ENCODE measurements at places on chromosomes 12 and 14.

- H3K4me3 ChIP-seq: no peak overlapping the region
- H3K27me3 ChIP-seq: peaks cover 33% of the 10 kb centered on the region
- no peaks in the 10 kb centered on the region for H3K36me3 ChIP-seq
- H3K4me1 ChIP-seq: no peaks in the 10 kb centered on the region
- DNase-seq: no peak
- no peak overlapping the region for H3K27ac ChIP-seq
These were observed 117.4 kb downstream of the EML1 start for GRCh38 chr14:99910337-99911309.

GRCh38 chr14:68934066-68934465, 45.0 kb downstream of the ACTN1 start:
- H3K4me3 ChIP-seq: no peak overlapping the region
- DNase-seq: no peak
- no peaks in the 10 kb centered on the region for H3K27me3 ChIP-seq
- H3K27ac ChIP-seq: no peak overlapping the region
- no peaks in the 10 kb centered on the region for H3K36me3 ChIP-seq

- no peak for DNase-seq
- H3K4me1 ChIP-seq: no peaks in the 10 kb centered on the region
- no peaks in the 10 kb centered on the region for H3K36me3 ChIP-seq
These were observed 1116.9 kb upstream of the TMEM132C start for GRCh38 chr12:127150028-127150427.

GRCh38 chr12:512933-513332, 53.2 kb downstream of the B4GALNT3 start:
- H3K4me1 ChIP-seq: no peaks in the 10 kb centered on the region
- no peak for DNase-seq
- H3K4me3 ChIP-seq: no peak overlapping the region
- H3K27ac ChIP-seq: no peak overlapping the region
- H3K36me3 ChIP-seq: no peaks in the 10 kb centered on the region

DNA sequence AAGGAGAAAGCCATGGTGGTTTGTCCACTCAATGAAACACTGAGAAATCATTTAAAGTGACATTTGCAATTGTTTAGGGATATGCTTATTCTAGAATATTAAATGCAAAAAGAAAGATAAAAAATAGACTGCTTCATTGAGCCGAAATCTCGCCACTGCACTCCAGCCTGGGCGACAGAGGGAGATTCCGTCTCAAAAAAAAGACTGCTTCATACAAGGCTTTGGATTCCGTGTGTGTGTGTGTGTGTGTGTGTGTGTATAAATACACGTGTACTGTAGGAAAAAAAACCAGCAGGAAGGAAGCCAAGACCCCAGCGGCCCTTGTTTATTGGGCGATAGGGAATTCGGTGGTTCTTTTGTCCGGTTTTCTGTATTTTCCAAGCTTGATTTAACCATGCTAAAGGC, 3.2 kb upstream of the ZNF839 start:
- no peaks in the 10 kb centered on the region for H3K27me3 ChIP-seq
- no peak for DNase-seq
- H3K4me1 ChIP-seq: peaks cover 65% of the 10 kb centered on the region
- H3K36me3 ChIP-seq: no peaks in the 10 kb centered on the region

DNA sequence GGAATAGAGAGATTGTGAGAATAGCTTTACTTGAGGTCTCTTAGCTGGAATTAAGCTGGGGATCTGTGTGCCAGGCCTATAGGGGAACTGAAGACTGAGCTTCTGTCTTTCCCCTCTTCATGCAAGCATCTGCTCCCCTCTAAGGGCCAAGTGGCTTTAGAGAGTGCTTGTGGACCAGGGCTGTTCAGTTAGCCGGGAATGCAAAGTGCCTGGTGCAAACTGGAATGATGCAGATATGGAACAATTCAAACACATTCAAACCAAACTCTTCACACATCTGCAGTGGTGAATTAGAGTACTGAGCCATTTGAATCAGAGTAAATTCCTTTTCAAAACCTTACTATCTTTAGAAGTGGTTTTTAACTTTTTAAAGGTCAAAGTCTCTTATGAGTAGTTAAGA, 99.0 kb downstream of the LIN7A start:
- no peak overlapping the region for H3K4me3 ChIP-seq
- no peaks in the 10 kb centered on the region for H3K27me3 ChIP-seq
- H3K4me1 ChIP-seq: no peaks in the 10 kb centered on the region
- no peak overlapping the region for H3K27ac ChIP-seq
- no peaks in the 10 kb centered on the region for H3K36me3 ChIP-seq
- no peak for DNase-seq

- no peak for DNase-seq
- no peak overlapping the region for H3K4me3 ChIP-seq
- no peaks in the 10 kb centered on the region for H3K27me3 ChIP-seq
- no peak overlapping the region for H3K27ac ChIP-seq
These were observed 275.5 kb downstream of the DPF3 start for GRCh38 chr14:72618424-72618823.

GRCh38 chr14:68576496-68577244, 216.2 kb downstream of the ZFP36L1 start:
- no peaks in the 10 kb centered on the region for H3K27me3 ChIP-seq
- H3K27ac ChIP-seq: no peak overlapping the region
- H3K4me3 ChIP-seq: no peak overlapping the region
- H3K4me1 ChIP-seq: no peaks in the 10 kb centered on the region

- no peaks in the 10 kb centered on the region for H3K27me3 ChIP-seq
- H3K36me3 ChIP-seq: no peaks in the 10 kb centered on the region
- H3K4me1 ChIP-seq: no peaks in the 10 kb centered on the region
- DNase-seq: no peak
These were observed 381.8 kb downstream of the BTG1 start for GRCh38 chr12:91763654-91764370.

DNA sequence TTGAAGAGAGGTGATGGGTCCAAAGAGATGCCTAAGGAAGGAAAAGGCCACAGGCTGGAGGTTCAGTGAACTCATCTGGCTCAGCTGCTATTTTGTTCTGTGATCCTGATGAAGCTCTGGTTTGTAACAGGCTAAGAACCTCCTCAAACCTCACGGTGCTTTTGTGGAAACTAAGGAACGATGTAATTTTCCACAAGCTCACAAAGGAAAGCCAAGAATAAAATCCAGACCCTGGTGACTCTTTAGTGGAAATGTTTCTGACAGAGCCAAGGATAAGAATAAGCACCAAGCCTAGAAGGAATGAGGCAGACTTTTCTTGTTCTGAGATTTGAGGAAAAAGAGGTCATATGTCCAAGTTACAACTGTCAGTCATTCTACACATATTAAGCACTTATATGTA, 93.6 kb downstream of the SLC24A4 start:
- H3K36me3 ChIP-seq: no peaks in the 10 kb centered on the region
- no peak for DNase-seq
- H3K4me3 ChIP-seq: no peak overlapping the region
- no peak overlapping the region for H3K27ac ChIP-seq
- H3K4me1 ChIP-seq: no peaks in the 10 kb centered on the region

- H3K36me3 ChIP-seq: peaks cover 55% of the 10 kb centered on the region
- H3K4me1 ChIP-seq: peaks cover 23% of the 10 kb centered on the region
- H3K27ac ChIP-seq: no peak overlapping the region
- no peak for DNase-seq
These were observed 3.5 kb downstream of the IRF9 start for GRCh38 chr14:24164518-24164991.

DNA sequence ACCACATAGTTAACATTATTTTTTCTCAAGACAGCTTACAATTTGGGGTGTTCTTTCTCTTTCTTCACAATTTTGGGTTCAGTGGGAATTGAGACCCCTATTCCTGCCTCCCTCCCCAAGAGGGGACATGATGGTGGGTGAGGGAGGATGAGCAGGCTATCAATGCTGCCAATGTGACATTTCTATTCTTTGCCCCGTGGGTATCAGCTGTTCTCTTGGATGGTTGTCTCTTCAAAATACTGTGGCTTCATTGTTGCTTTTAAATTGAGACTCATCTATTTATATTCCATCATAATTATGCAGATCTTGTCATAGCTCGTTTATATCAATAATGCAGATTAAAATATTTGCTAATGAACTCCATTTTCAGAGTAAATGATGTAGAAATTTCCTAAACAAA, 56.5 kb upstream of the ANO4 start:
- no peak overlapping the region for H3K27ac ChIP-seq
- no peak for DNase-seq
- H3K4me3 ChIP-seq: no peak overlapping the region
- no peaks in the 10 kb centered on the region for H3K4me1 ChIP-seq
- no peaks in the 10 kb centered on the region for H3K36me3 ChIP-seq
- no peaks in the 10 kb centered on the region for H3K27me3 ChIP-seq

GRCh38 chr12:3222306-3222705, 145.1 kb downstream of the TSPAN9 start:
- no peak overlapping the region for H3K4me3 ChIP-seq
- no peaks in the 10 kb centered on the region for H3K4me1 ChIP-seq
- no peak for DNase-seq
- H3K36me3 ChIP-seq: no peaks in the 10 kb centered on the region
- peaks cover 12% of the 10 kb centered on the region for H3K27me3 ChIP-seq

- H3K4me3 ChIP-seq: no peak overlapping the region
- peaks cover 7% of the 10 kb centered on the region for H3K4me1 ChIP-seq
- no peak overlapping the region for H3K27ac ChIP-seq
- DNase-seq: no peak
- H3K36me3 ChIP-seq: no peaks in the 10 kb centered on the region
- no peaks in the 10 kb centered on the region for H3K27me3 ChIP-seq
These were observed 45.5 kb downstream of the NELL2 start for GRCh38 chr12:44830566-44831055.

DNA sequence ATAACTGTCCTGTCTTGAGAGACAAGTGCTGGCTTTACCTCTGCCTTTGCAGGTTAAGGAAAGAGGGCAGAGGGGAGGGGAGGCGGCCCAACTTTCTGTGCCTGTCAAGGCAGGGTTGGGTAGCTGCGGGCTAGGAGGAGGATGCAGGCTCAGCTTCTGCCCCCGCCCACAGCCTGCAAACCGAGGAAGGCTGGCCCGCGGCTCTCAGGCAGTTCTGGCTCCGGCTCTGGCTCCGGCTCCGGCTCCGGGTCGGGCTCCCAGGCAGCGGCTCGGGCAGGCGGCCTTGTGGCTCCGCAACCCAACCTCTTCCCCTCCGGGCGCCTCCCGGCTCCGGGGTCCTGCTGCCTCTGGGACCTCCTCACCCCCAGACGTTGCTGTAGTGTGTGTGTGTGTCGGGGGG, 92.9 kb downstream of the TMEM30B start:
- no peak overlapping the region for H3K27ac ChIP-seq
- H3K4me3 ChIP-seq: no peak overlapping the region
- no peak for DNase-seq
- H3K27me3 ChIP-seq: peaks cover 8% of the 10 kb centered on the region
- no peaks in the 10 kb centered on the region for H3K4me1 ChIP-seq

GRCh38 chr14:65813760-65814384, 401.3 kb downstream of the FUT8 start:
- DNase-seq: no peak
- no peaks in the 10 kb centered on the region for H3K4me1 ChIP-seq
- no peak overlapping the region for H3K4me3 ChIP-seq
- no peaks in the 10 kb centered on the region for H3K36me3 ChIP-seq
- no peaks in the 10 kb centered on the region for H3K27me3 ChIP-seq
- no peak overlapping the region for H3K27ac ChIP-seq

GRCh38 chr14:100238419-100239210, at the start of gene YY1:
YY1 (plus strand) TSS chr14:100239144; CDS start chr14:100239245, 101 bp downstream.
- peak; percentile 99 for DNase-seq
- H3K36me3 ChIP-seq: peaks cover 56% of the 10 kb centered on the region
- H3K27me3 ChIP-seq: no peaks in the 10 kb centered on the region
- H3K27ac ChIP-seq: peak within 1 kb of the TSS; percentile 99

DNA sequence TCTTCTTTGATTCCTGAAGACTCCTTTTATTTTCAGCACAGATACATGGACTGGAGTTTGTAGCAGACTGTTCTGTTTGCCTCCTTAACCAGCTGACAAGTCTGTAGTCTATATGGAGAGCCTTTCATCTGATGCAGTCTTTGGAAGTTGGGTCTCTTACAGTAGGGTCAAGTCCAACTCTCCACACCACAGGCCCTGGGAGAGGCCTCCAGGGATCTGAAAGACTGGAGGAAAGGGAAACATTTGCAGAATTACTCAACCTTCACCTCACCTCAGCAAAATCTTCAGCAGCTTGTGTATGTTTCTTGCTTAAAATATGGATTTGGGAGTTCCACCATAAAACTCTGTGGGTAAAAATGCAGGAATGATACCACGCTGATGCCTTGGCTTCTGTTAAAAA, 188.4 kb downstream of the MSRB3 start:
- H3K36me3 ChIP-seq: no peaks in the 10 kb centered on the region
- H3K27me3 ChIP-seq: no peaks in the 10 kb centered on the region
- no peak for DNase-seq
- no peak overlapping the region for H3K27ac ChIP-seq
- H3K4me1 ChIP-seq: no peaks in the 10 kb centered on the region
- no peak overlapping the region for H3K4me3 ChIP-seq

GRCh38 chr14:24351517-24351916, 11.7 kb upstream of the RIPK3 start:
- peaks cover 15% of the 10 kb centered on the region for H3K27me3 ChIP-seq
- H3K4me3 ChIP-seq: no peak overlapping the region
- H3K36me3 ChIP-seq: no peaks in the 10 kb centered on the region
- no peak overlapping the region for H3K27ac ChIP-seq

DNA sequence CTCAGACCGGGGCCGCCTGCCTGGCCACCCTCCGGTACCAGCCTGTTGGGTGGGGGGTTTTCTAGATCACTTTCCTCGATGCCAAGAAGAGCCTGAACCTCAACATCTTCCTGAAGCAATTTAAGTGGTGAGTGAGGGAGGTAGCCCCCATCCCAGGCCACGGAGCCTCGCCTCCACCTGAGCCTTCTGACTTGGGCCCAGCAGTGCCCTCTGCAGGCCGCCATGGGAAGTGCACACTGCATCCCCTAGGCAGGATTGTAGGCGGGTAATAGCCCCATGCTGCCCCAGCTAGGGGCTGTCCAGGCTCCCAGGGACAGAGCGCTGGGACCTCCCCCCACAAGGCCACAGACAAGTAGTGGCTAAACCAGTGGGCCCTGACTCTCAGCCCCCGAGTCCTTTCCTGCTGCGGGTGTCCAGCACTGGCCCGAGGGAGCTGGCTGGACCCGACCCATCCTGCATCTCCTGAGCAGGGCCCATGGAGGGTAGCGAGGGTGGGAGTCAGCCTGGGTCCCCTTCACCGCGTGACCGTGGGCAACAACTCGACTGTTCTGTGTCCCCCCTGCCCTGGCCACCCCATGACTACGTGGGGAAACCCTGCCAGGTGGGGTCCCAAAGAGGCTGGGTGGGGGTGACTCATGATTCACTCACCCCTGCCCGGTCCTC, 15.3 kb upstream of the ADSS1 start:
- H3K36me3 ChIP-seq: peaks cover 68% of the 10 kb centered on the region
- H3K4me3 ChIP-seq: no peak overlapping the region
- H3K27me3 ChIP-seq: no peaks in the 10 kb centered on the region
- H3K4me1 ChIP-seq: no peaks in the 10 kb centered on the region
